ENCODE measurements at places on chromosomes 7 and 10.

GRCh38 chr10:98273057-98273850 is 5.3 kb upstream of the LOXL4 start:
- DNase-seq: no peak

GRCh38 chr10:74373059-74373458 is 222.0 kb downstream of the ADK start:
- no peak for DNase-seq

GRCh38 chr7:30312178-30312577 is 27.8 kb downstream of the ZNRF2 start:
- DNase-seq: no peak

DNA sequence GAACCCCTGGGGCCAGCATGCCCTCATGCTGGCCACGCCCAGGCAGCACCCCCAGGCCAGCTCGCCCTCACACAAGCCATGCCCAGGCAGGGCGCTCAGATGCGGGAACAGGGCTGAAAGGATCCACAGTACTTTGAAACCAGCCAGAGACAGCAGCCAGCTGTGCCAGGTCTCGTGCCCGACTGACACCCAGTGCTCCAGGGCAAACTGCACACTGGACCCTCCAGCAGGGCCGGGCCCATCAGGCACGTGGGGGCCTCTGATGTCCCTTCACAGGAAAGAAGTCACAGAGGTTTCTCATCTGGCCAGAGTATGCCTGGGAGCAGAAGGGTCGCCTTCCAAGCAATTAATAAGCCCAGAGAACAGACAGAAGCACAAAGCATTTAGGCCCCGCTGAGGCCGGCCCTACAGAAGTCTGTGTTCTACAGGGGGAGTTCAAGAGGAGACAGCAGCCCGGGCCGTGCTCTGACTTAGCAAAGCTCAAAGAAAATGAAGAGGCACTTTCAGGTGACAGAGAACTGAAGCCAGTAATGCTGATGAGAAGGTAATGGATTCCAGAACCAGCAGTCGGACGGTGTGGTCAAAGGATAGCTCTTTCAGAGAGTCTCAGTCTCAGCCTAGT is 21.4 kb downstream of the MAD1L1 start:
- DNase-seq: no peak

GRCh38 chr10:122232769-122233168 is 38.3 kb upstream of the BTBD16 start:
- no peak for DNase-seq

DNA sequence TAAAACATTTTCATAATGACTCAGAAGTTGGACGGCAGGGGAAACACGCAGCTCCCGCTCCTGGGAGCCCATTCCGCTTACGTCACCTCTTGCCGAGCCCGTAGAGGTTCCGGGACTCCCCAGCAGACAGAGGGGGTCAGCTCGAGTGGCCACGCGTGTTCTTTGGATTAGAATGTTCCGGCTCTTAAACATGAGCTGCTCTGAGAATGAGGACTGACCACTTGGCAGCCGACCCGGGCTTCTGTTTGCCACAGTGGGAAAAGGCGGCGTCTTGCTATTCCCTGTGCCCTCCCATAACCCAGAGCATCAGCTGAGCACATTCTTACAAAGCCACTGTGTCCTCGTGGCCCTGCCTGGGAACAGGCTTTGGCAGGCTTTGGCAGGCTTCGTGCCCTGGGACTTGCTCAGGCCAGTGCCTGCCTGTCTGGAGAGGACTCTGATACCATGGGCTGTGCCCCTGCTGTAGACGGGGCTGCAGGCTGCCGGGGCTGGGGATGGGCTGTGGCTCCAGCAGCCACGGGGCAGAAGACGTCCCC is 40.1 kb downstream of the PFKP start:
- DNase-seq: peak; percentile 36

- no peak for DNase-seq
These were observed 29.0 kb downstream of the EN2 start for GRCh38 chr7:155486783-155487508.

GRCh38 chr10:69957886-69958555 is 94.6 kb upstream of the MACROH2A2 start:
- peak; percentile 55 for DNase-seq

DNA sequence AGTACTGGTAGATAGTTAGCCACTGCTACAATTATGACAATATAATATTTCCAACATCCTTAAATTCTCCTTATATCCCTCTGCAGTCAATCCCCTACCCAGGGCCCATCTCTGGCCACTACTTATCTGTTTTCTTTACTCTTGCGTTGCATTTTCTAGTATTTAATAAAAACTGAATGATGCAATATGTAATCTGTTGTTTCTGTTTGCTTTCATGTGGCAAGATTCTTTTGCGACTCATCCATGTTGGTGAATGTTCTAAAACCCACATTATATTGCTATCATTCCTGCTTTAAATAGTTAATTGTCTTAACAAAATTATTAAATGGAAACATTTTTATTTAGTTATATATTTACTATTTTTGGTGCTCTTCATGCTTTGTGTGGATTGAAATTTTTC is 338.5 kb downstream of the MDFIC start:
- no peak for DNase-seq

Data from NCI-H460 (cell line).